ENCODE measurements at places on chromosomes 3 and 15.
A peak's percentile ranks its signal among the peaks of the same experiment; 100 is the strongest.

DNA sequence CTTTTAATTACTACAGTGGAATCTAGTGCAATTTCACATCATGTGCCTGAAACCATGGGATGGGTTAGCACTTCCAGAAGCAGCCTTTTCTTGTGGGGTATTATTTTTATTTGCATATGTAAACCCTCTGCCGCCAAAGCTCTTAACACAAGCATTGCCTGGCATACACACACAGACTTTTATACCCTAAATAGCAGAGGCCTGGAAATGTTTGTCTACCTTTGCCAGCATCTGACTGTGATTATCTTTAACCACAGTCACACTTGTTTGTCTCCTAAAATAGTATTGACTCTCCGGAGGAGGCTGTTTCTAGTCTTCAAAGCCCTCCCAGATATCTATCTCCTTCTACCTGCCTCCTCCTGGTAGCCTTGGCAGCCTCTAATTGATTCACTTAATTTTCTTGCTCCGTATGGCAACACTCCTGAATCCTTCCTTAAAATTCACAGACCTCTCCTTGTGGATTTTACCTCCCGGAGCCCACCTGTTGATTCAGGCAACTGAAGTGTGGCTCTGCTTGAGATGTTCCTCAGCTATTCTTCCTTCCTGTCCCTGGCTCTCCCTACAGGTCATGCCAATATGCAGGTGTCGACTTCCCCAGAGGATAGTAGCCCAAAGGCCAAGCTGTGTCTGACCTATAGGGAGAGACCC is 127.1 kb upstream of the UMPS start:
- no peak for DNase-seq

- no peak for DNase-seq
Measured at GRCh38 chr3:146513386-146514051, 30.9 kb downstream of the PLSCR1 start.

- DNase-seq: no peak
Measured at GRCh38 chr3:193824365-193824764, 231.4 kb downstream of the OPA1 start.

DNA sequence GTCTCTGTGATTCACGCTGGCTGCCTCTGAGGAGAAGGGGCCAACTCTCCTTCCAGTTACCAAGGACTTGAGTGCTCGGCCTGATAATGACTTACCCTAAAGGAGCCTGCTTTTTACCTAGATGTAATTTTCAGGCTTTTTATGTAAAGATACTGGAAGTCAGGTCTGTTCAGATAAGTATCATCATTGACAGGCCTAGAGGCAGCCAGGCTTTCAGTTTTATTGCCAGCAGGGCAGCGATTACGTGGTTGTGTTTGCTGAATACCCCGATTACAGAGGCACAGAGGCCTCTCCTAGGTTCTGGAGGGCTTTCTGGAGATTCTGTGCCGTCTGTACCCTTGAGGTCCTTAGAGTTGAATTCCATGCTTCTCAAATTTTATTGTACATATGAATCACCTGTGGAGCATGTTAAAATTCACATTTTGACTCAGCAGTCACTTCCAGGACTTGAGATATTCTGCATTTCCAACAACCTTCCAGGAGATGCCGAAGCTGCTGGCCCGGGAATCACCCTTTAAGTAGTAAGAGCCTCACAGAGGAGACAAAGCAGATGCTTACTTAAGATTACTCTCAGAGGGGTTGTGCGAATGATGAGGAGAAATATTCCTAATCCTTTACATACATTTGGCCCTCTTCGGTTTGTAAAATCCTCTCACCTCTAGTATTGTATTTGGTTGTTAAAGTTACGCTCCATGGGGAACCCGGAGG is 160.1 kb upstream of the BHLHE40 start:
- no peak for DNase-seq

DNA sequence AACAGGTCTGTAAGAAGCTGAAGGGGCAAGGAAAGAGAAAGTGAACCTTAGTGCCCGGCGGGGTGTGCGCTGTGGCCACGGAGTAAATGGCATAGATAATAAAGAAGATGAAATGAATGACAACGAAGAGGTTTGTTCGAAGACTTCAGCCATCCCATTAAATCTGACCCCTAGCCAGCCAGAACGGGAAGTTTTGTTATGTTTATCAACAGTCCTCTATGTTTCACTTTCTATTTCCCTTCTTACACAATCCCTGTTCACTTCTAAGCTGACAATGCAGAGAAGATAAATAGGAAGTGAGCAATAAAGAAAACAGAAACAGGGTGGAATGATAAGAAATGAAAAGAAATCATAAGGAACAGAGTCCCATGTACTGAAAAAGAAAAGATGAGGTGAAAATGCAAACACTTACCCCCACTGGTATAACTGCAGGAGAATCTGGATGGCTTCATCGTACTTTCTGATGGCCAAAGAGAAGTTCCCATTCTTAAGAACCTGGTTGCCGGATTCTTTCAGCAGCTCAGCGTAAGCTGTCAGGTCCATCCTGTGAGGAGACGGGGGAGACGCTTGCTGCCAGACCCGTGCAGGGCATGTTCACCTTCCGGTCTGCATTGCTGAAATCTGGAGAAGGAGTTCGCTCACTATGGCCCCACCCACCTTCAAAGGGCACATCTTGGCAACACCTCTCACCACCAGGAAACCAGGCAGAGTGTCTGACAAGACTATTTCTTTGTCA is 36.8 kb downstream of the TRANK1 start:
- DNase-seq: no peak

- DNase-seq: no peak
Measured at GRCh38 chr15:33871980-33872379, 96.3 kb upstream of the CHRM5 start.

- peak; percentile 83 for DNase-seq
Measured at GRCh38 chr15:64883997-64884511, 27.6 kb upstream of the ANKDD1A start.

DNA sequence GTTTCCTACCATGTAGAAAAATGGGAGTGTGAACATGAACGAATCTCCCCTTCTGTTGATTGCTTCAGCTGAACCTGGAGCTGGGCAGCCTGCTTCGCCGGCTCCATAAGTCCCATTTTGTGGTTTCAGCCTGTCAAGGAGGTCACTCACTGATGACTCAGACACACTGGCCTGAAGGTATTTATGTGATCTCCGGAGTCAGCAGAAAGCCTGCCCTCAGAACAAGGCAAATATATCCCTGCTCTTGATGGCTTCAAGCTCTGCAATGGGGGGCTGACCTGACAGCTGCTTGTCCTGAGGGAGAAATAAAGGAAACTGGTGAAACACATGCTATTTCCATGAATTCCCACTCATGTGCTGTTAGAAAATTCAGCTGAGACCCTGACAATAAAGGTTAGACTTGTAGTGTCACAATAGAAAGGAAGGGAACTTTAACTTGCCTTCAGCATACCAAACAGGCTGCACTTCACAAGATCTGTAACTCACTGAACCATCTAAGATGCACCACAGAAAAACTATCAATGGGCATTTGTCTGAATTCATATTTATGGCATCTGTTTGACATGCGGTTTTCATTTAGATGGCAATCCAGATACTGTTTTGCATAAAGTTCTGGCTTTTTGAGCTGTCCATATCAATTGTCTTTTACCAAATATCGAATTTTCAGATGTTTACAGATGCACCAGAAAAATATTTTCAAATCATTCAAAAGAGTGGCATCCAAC is 282.0 kb upstream of the VEPH1 start:
- DNase-seq: no peak

GRCh38 chr3:20668411-20668810 is 482.4 kb upstream of the SGO1 start:
- peak; percentile 51 for DNase-seq

DNA sequence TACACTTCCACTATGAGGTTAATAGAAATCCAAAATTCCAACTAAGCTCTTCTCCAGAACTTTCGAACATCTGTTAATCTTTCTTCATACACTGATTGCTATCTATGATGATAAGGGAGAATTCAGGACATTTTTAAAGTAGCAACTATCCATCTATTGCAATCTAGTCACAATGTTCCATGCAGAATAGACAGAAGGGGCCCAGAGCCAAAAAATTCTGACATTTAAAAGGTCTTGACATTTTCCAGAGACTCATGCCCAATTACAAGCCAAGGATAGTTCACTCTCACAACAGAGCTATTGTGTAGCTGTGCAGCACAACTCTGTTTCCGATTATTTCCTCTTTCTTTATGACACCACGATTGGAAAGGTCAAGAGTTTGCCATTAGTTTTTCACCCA is 999.7 kb upstream of the ALCAM start:
- DNase-seq: no peak

DNA sequence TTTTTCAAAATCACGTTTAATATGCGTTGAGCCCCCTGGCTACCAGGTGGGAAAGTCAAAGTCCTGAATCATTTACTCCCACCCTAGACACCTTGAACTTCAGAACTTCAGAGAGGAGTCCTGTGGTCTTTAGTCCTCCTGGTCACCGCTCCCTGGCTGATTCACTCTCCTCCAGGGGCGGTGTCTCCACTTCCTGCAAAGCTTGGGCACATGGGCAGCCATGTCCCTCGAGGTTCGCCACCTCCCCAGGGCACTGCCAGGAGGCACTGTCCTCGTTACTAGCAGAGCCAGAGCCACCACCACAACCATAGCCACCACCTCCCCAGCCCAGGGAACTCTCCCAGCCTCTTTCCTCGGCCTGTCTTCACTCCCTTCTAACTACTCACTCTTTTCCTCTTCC is 31.0 kb downstream of the LOXL1 start:
- DNase-seq: no peak

DNA sequence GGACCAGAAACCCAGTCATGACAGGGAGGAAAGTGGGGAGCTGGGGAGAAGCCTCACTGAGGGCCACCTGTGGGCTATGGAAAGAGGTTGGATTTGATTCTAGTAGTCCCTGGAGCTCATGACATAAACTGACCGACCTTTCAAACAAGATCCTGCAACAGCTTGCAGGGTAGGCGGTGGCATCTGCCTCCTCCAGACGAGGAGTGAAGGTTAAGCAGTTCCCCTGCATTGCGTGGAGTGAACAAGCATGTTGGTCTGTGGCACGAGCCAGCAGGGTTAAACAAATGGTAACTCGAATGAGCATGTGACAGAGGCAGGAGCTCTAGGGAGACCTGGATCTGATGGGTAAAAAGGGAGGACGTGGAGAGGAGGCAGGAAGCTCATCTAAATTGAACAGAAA is 12.7 kb downstream of the TGM4 start:
- DNase-seq: no peak

DNA sequence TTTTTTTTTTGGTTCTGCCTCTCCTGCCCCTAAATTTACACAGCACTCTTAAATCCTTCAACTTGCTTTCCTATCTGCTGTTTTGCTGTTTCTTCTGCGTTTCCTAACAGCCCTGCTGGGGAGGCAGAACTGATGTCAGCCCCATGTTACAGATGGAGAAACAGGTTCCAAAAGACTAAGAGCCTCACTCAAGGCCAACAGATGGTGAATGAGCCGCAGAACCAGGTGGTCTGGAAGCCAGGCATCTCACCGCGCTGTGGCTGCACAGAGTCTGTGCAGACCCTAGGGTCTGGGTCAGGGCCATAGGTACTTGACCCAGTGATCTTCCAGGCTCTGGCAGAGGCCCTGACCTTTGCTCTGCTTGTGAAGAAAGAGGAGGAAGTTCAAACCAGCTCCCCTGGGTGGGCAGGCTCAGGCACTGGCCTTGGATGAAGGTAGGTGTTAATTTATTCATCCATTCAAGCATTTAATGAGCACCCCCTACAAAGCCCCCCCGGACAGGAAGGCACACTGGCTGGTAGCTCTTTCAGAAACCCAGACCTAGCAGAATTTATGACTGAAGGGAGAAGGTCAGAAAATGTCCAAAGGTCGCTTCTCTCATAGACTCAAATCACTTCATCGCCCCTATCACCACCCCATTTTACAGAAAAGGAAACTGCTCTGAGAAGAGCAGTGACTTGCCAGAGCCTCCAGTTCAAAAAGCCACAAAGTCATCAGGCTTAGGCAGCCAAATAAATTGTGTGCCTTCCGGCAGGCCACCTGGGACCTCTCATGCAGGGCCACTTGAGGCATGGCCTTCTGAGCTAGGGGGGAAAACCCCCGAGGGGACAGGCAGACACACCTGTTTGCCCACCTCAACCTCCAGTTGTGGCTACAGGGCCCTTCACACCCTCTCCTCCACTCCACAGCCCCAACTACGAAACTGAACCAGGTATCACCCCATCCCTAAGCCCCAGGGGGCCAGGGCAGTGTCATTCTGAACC is 2.7 kb downstream of the CHDH start:
- DNase-seq: peak; percentile 43

DNA sequence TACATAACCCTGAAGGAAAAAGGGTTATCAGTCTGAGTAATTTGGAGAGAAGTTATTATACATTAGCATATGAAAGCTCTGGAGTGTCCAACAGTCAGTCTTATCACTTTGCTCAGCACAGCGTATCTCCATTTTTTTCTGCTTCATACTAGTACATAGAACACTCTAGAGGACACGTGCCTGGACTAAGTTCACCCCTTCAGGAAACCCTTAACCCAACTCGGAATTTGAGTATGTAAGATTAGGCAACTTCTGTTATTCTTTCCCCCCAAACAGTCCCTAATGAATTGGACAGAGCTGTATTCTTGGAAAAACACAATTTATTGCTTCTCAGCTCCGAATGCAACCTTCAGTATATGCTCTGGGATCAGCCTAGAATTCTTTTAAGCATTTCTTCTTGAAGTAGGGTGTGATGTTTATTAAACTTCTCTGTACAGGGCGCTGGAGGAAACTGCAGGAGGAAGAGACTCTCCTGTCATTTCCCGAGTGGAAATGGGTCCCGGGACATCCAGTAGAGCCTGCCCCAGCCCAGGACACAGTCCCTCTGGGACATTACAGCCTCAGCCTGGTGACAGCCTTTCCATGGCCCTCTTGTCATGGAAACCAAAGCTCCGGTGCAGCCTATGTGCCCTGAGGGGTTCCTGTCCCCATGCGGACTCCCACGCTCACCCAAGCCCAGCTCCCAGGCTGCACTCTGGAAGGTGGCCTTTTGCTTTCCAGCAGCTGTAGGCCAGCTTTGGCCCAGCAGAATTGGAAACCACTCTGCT is 37.3 kb upstream of the CMTM8 start:
- DNase-seq: no peak

- no peak for DNase-seq
Measured at GRCh38 chr3:12755754-12756153, 3.3 kb downstream of the TMEM40 start.

DNA sequence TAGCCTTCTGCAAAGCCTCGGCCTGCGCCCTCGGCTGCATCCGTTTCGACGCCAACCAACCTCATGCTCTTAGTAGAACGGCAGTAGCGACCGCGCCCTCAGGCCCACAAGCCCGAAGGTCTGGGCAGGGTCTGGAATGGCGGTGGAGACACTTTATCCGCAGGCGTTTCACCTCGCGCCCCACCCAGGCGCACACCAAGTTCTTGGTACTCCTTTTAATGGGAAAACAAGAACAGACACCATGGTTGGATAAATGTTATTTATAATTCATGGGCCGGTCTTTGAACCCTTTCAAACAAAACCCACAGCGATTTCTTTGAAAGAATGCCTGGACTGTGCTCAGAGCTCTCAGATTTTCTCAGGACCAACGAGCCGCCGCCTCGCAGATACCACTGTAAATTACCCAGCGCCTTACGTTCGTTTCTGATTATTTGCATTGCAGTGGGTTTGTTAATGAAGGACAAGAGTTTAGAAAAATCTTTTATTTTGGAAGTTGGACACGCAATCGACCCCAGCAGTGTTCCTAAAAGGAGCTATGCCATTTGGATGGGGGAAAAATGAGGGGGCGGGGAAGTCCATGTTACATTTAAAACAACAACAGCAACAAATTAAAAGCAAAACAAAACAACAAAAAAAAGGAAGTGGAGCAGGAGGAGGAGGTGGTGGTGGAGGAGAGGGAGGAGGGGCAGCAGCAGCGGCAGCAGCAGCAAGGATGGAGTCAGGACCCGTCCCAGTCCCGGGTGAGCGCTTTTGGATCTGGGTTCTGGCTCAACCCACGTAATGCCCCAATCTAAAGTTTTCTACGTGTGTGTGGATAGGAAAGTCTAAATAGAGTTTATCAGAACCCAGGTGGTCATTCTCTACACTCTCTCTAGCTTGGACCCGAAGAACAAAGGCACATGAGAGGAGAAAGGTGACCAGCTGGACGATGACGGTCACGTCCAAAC is 993 bp upstream of the ISL2 start:
- no peak for DNase-seq

All from NCI-H69 (cell line).